NCI-H1092 (cell line): ENCODE measurements at places on chromosomes 6 and 20.

- no peak for DNase-seq
Observed at GRCh38 chr6:157056275-157056674, 267.0 kb downstream of the TMEM242 start.

DNA sequence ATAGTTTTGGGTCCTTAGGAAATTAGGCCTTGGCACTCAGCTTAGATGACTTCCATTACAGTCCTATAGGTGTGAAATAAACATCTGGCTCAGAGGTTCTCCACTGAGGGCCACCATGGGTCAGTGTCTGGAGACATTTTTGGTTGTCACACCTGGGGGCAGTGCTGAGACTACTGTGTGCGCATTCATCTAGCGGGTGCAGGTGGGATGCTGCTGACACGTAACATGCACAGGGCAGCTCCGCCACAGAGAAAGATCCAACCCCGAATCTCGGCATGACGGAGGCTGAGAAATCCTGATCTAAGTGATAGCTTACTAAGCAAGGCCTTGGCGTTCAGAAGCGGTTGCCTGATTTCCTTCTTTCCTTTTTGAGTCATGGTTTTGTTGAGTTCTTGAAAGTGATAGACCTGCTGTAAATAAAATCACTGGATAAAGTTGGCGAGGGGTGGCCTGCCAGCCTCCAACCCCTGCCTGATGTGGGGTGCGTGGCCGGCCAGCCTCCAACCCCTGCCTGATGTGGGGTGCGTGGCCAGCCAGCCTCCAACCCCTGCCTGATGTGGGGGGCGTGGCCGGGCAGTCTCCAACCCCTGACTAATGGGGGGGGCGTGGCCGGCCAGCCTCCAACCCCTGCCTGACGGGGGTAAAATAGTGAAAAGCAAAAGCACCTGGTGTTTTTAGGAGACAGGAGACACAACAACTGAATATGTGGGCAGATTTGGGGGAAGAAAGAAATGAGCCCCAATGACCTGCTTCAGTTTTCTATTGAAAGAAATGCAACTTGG lies 158.1 kb downstream of the CDH26 start:
- no peak for DNase-seq

- no peak for DNase-seq
Observed at GRCh38 chr6:122755901-122756300, 23.6 kb upstream of the FABP7 start.

DNA sequence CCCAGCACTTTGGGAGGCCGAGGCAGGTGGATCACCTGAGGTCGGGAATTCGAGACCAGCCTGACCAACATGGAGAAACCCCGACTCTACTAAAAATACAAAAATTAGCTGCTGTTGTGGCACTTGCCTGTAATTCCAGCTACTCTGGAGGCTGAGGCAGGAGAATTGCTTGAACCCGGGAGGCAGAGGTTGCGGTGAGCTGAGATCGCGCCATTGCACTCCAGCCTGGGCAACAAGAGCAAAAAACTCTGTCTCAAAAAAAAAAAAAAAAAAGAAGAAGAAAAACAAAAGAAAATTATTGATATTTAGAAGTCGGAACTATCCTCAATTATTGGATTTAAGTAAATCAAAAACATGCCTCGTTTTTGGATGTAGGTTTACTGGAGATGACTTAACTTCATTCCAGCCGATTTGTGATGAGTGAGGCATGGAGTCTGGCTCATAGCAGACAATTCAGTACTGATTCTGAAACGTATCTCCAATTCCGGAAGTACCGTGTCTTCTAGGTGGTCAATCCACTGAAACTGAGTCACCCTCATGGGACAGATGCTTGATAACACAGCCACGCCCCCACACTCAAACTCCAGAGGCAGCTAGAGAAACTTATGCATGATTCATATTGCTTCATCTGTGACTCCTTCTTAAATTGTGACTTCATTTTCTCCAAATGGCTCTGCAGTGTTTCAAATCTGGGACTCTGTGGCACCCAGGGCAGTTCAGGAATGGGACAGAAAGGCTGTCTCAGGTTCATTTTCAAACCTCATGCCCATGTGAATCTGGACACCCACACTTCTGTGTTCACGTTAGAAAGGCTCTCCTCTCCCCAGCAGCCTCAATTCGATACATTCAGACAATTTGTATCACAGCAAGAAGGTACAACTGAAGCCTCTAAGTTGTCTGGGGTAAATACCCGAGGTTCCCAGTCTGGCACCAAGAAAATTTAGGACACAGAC lies 110.4 kb upstream of the ARMC2 start:
- no peak for DNase-seq

- DNase-seq: no peak
Observed at GRCh38 chr6:139407718-139408222, 33.3 kb upstream of the CITED2 start.

DNA sequence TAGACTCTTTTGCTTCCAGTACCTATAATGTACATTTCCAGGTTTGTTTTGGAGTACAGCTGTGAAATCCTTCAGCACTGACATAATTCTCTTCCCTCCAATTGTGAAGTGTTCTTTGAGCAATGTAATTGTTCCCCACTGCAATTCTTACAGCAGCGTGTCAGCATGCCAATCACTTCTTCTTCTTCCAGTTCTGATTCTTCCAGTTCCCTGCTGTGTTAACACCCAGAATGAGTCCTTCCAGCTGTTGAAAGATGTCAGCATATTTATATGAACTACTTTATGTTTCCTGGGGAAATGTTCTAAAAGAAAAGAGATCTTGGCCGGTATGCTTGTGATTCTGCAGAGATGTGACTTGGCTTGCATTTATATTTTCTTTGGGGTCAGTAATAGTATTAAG lies 213.9 kb downstream of the UNC5CL start:
- no peak for DNase-seq

DNA sequence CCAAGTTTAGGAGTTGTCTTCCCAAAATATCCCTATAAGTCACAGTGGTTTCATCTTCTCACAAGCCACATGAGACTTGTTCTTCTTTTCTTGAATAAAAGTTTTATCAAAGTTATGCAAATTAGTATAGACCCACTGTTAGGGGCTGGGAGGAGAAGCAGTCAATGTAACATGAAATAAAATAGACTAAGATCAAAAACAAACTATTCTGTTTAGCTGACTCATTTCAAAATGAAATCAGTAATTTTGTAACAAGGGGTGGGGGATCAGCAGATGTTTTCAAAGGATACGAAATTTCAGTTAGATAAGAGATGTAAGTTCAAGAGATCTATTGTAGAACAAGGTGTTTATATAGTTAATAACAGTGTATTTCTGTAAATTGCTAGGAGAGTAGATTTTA lies 339.6 kb upstream of the PRDM1 start:
- no peak for DNase-seq

DNA sequence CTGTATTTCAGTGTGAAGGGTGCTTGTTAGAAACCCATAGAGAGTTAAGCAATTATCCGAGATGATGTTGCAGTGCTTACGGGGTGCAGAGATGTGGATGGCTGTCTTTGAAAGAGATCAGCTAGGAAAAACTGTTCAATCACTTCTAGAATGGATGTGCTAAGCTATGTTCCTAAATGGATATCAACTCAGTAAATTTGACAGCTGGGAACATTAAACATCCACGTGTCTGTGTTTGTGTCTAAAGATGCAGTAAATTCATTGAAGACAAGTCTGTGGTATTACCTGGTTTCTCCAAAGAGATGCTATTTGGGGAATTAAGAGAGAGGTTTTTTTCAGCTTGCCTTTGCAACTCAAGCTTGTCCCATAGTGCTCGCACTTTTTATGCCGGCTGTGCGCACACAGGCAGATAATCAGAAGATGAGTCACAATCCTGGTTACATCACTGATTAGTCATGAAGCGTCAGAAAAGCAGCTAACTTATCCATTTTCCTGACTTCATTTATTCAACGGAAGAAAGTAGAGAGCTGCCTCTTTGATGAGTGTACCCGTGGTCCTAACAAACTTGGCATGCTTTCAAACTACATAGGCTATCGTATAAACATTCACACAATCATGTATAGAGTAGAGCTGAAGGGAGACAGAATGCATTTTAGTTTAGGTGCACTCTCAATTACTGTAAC lies 691.7 kb upstream of the SLC35B3 start:
- no peak for DNase-seq

DNA sequence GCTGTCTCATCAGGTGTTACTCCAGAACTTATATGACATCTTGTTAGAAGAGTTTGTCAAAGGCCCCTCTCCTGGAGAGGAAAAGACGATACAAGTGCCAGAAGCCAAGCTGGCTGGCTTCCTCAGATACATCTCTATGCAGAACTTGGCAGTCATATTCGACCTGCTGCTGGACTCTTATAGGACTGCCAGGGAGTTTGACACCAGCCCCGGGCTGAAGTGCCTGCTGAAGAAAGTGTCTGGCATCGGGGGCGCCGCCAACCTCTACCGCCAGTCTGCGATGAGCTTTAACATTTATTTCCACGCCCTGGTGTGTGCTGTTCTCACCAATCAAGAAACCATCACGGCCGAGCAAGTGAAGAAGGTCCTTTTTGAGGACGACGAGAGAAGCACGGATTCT lies 43.7 kb upstream of the SMIM28 start:
- no peak for DNase-seq
